T-cell (primary cell): ENCODE measurements at places on chromosomes 1 and 21. TPM values are rescaled to one million over a fixed set of nuclear protein-coding genes. Genes with fewer than 3 reads are reported as not detected.

DNA sequence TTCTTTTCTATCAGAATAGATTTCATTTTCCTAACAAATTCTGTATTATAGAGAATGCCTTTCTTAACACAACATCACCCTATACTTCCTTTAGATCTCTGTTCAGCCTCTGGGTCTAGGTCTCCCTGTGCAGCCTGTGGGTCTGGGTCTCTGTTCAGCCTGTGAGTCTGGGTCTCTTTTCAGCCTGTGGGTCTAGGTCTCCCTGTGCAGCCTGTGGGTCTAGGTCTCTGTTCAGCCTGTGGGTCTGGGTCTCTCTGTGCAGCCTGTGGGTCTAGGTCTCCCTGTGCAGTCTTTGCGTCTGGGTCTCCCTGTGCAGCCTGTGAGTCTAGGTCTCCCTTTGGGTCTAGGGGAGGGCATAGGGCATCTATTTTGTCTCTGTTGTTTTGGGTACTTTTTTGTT is 59.6 kb upstream of the DIP2A start:
- H3K4me3 ChIP-seq: no peak overlapping the region
- no peak overlapping the region for H3K27ac ChIP-seq
- peaks cover 17% of the 10 kb centered on the region for H3K36me3 ChIP-seq
- H3K27me3 ChIP-seq: no peaks in the 10 kb centered on the region

DNA sequence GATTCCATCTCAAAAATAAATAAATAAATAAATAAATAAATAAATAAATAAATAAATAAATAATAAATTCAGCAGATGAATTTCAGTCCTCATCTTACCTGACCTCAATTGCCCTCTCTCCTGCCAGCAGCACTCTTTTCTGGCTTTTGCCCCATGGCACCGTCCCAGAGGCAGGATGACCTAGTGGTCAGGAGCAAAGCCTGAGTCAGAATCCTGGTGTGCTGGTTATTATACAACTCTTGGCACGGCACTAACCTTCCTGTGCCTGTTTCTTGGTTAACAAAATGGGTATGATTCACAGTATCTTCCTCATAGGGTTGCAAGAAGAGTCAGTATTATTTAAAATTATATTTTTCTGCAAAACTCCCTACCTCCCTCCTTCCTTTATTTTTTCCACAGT is 43.0 kb downstream of the NKAIN1 start:
- H3K36me3 ChIP-seq: no peaks in the 10 kb centered on the region
- no peak overlapping the region for H3K27ac ChIP-seq
- peaks cover 12% of the 10 kb centered on the region for H3K27me3 ChIP-seq
- H3K4me3 ChIP-seq: no peak overlapping the region
- no peak for DNase-seq

GRCh38 chr1:156394835-156395461 is 25.9 kb downstream of the RHBG start:
- H3K4me1 ChIP-seq: no peaks in the 10 kb centered on the region
- no peaks in the 10 kb centered on the region for H3K27me3 ChIP-seq
- no peaks in the 10 kb centered on the region for H3K36me3 ChIP-seq
- no peak for DNase-seq

SH2D1B gene
- 0.82 TPM for total RNA-seq

PGLYRP4 gene
- total RNA-seq: not detected

- H3K4me3 ChIP-seq: no peak overlapping the region
- H3K27me3 ChIP-seq: no peaks in the 10 kb centered on the region
- H3K27ac ChIP-seq: no peak overlapping the region
- H3K4me1 ChIP-seq: peaks cover 10% of the 10 kb centered on the region
- no peak for DNase-seq
Observed at GRCh38 chr1:235852887-235853286, 13.8 kb downstream of the LYST start.

DNA sequence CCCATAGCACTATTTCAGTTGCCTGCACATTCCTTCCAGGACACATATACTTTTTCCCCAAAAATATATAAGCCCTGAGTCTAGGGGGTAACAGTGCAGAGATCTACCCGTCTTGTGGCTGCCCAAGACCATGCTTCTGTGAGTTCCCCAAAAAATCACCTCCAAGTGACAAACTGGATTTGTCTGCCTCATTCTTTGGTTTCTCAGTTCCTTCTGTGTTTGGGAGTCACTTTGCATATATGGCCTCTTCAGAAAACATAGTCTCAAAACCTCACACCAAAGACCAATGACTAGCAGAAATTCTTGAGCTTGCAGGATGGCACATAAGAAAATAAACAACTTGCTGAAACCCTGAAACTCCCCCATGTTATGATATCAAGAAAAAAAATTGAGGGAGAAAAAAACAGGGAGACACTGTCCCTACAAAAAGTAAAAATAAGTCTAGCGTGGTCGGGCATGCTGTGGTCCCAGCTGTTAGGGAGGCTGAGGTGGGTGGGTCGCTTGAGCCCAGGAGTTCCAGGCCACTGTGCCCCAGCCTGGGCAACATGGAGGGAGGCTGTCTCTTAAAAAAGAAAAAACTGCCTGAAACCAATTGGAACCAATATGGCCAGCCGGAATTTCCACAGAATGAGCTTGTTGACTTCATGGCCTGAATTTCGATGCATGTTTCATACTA is 8.0 kb downstream of the JMJD4 start:
- H3K4me1 ChIP-seq: peaks cover 30% of the 10 kb centered on the region
- H3K27ac ChIP-seq: no peak overlapping the region
- peaks cover 2% of the 10 kb centered on the region for H3K27me3 ChIP-seq
- no peak overlapping the region for H3K4me3 ChIP-seq
- H3K36me3 ChIP-seq: peaks cover 4% of the 10 kb centered on the region

OR2T33 gene
- not detected for total RNA-seq
